ENCODE measurements at places on chromosomes 13 and 19.

GRCh38 chr13:80737513-80737912 lies 396.6 kb upstream of the SPRY2 start:
- no peak for DNase-seq

DNA sequence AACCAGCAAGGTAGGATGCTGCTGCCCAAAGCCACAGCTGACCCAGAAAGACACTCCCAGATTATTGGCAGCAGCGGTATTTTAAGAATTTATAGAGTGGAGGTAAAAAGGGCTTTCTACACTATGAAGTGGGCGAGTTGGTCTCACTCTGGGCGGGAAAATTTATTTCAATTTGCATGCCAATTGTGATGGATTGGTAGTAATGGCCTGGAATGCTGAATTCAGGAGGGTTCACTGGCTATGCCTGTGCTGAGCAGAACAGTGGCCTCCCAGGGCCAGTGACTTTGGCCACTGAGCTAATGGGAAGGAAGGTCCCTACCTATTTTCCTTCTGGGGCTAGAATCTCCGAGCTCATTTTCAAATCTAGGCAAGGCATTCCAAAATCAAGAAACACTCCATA lies 243.5 kb downstream of the TSHZ3 start:
- no peak for DNase-seq

- DNase-seq, result no peak
These were observed 64.5 kb downstream of the INSR start for GRCh38 chr19:7229735-7230134.

- peak; percentile 84 for DNase-seq
These were observed 13.6 kb downstream of the LTBP4 start for GRCh38 chr19:40614622-40615411.

- DNase-seq, result no peak
These were observed 10.8 kb downstream of the STAP2 start for GRCh38 chr19:4327877-4328242.

DNA sequence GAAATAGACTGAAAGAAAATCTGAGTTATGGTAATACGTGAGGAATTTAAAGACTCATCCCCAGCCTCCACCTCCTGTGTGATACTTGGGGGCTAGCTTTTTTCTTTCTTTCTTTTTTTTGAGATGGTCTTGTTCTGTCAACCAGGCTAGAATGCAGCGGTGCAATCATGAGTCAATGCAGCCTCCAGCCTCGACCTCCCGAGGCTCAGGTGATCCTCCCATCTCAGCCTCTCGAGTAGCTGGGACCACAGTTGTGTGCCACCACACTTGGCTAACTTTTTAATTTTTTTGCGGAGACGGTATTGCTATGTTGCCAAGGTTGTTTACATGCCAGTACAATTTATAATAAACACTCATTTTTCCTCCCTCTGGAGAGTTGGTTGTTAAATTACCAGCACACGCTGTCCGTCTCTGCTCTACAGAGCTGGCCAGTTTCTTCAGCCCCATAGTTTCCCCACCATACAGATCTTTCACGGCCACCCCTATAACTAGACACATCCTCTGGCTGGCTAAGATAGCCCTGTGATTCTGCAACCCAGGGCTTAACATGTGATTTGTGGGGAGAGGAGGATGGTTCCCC lies 4.8 kb downstream of the TNFSF9 start:
- no peak for DNase-seq

- DNase-seq, result no peak
These were observed 11.1 kb upstream of the SHISA2 start for GRCh38 chr13:26062853-26063444.

GRCh38 chr13:96403241-96403640 lies 313.3 kb downstream of the HS6ST3 start:
- DNase-seq, result no peak
